ENCODE measurements at places on chromosomes 2 and 18. TPM values are rescaled to one million over a fixed set of nuclear protein-coding genes. Genes with fewer than 3 reads are reported as not detected.

DNA sequence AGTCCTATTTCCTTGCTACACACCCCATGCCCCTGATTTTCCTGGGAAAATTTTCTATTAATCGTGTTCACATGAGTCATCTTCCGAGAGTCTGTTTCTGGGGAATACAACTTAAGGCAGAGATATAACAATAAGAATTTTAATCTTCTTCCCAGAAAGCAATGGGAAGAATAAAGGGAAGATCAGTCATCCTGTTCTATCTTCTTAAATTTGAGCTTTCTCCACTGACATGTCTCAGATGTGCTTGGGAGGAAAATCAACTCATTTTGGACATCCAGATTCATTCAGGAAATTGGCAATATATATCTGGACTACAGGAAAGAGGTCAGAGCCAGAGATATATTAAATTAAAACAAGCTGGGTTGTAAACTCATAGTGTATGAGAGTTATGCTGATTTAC is 62.3 kb upstream of the SPAG16 start:
- DNase-seq = no peak

- DNase-seq = no peak
These were observed 100.1 kb downstream of the MYOM1 start for GRCh38 chr18:3119401-3120341.

The MSH6 gene
- 77.4 TPM for total RNA-seq

The YIPF4 gene
- total RNA-seq = 40.3 TPM

GRCh38 chr2:49111006-49111405 is 43.3 kb downstream of the FSHR start:
- no peak for DNase-seq

The TUBB8B gene
- total RNA-seq = not detected

The FBXO48 gene
- total RNA-seq = 5.0 TPM

DNA sequence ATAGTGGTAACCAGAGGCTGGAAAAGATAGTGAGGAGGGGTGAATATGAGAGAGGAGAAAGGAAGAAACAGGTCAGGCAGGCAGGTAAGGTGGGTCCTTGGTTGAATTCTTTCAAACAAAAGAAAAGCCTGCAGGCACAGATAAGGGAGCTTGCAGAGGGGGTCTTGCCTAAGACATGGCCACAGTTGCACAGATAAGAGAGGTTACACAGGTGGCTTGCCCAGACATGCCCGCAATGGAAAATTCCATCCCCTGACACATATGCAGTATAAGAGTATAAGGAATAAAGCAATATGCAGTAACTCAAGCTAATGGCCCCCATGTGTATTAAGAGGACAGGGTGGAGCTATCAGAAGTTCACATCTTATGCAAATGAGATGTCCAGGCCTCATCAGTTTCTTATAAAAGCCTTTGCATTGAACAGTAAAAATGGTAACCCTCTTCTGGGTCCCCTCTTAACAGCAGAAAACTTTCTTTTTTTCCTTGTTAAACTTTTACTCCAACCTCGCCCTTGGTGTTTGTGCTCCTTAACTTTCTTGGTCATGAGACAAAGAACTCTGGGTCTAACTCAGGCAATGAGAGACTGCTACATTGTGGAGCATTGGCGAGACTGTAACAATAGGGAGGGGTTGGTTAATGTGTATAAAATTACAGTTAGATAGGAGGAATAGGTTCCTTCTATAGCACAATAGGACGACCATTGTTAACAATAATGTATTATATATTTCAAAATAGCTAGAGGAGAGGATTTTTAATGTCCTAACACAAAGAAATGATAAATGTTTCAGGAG is 764.6 kb downstream of the TSN start:
- DNase-seq = no peak

- DNase-seq = peak; percentile 57
These were observed 807 bp upstream of the CREB1 start for GRCh38 chr2:207528980-207529329.

DNA sequence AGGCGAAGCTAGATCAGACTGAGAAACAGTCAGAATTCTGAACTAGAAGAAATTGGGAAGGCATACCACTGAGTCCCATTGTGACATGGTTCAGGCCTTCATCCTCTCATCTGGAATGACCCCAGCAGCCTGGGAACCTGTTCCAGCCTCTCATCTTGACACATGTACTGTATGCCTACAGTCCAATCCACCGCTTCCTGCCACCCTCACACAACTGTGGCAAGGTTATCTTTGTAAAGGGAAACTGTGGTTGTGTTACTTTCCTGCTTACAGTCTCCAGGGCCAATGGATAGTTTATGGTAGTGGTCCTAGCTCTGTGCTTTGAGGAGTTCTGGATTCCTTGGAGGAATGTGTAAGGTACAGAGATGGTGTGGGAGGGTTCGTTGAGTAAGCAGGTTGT is 296.9 kb upstream of the TRIB2 start:
- DNase-seq = peak; percentile 24

DNA sequence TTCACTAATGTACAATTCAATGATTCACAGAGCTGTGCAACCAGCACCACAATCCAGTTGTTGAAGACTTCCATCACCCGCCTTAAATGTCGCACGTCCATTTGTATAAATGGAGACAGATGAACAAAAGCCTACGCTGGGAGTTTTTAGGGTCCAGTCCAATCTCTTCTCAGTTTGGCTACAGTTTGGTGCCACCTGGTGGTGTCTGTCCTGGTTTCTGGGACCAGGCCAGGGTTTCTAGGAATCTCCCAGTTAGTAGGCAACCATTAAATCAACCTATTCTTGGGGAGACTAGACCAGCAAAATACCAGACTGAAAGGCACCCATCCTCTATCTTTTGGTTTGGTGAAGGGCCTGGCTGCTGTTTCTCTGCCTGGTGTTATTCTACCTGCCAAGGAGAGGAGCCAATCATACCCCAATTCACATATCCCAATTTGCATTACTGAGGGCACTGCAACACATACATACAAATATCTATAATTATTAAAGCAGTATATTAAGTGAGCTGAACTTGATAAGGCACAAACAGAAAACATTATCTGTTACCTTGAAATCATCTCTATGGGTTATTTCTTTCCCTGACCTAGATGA is 3.2 kb upstream of the DDX1 start:
- DNase-seq = peak; percentile 34

The MYCN gene
- total RNA-seq = not detected

DNA sequence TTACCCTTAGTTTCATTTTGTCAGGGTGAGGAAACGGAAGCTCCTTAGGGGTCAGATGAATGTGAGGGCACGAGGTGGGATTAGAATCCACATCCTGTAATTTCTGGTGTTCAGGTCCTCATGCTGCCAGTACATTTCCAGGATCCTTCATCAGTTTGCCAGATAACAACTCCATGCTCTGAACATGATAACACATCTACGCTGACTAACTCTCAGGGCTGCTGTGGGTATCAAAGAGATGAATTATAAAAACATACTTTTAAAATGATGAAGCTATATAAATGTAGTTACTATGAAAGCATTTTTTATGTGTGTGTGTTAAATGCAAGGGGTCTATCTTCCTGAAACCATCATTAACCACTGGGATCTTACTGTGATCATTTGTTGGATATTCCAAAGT is 325.9 kb downstream of the SLC8A1 start:
- no peak for DNase-seq

- DNase-seq = no peak
These were observed 96.6 kb upstream of the CABLES1 start for GRCh38 chr18:23038712-23039111.

GRCh38 chr2:20617081-20617575 is 33.8 kb downstream of the HS1BP3 start:
- DNase-seq = no peak

The ANKRD30B gene
- not detected for total RNA-seq

- DNase-seq = no peak
These were observed 193.8 kb downstream of the TSN start for GRCh38 chr2:121949271-121949670.

GRCh38 chr2:44330801-44331200 is 30.5 kb downstream of the PREPL start:
- no peak for DNase-seq

DNA sequence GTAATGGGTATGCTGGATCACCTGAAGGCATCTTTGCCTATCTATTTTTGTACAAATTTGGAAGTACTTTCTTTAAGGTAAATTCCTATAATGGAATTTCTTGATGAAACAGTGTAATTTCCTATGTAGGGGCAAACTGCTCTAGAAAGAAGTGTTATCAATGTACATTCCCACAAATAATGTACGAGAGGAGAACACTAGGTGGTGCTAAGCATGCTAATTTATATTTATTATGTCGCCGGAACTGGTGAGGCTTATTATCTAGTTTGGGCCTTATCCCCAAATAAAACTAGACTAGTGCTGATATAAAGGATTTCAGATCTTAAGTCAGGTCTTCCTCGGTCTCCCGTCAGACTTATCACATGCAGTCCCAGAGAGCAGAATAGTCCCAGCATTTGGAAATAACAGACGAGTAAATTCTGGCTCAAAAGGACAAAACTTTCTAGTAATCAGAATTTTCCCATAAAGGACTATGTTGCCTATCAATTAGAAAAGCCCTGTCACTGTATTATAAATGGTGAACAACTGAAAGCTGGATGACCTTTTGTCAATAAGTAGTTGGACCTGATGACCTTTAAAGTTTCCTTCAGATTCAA is 86.9 kb upstream of the RBBP8 start:
- DNase-seq = no peak

The FAM124B gene
- 1.2 TPM for total RNA-seq

The CDH7 gene
- not detected for total RNA-seq

- DNase-seq = peak; percentile 44
These were observed 48.3 kb downstream of the WDFY1 start for GRCh38 chr2:223896833-223897311.

The RNF125 gene
- 48.4 TPM for total RNA-seq
